ENCODE measurements at places on chromosomes 12 and 14.

- DNase-seq, result no peak
Observed at GRCh38 chr12:103665971-103666370, 78.9 kb downstream of the STAB2 start.

- DNase-seq, result no peak
Observed at GRCh38 chr14:75297411-75298040, 18.9 kb downstream of the FOS start.

GRCh38 chr14:31977001-31977556 is 100.0 kb upstream of the ARHGAP5 start:
- no peak for DNase-seq

- no peak for DNase-seq
Observed at GRCh38 chr12:26614011-26614616, 218.9 kb downstream of the ITPR2 start.

DNA sequence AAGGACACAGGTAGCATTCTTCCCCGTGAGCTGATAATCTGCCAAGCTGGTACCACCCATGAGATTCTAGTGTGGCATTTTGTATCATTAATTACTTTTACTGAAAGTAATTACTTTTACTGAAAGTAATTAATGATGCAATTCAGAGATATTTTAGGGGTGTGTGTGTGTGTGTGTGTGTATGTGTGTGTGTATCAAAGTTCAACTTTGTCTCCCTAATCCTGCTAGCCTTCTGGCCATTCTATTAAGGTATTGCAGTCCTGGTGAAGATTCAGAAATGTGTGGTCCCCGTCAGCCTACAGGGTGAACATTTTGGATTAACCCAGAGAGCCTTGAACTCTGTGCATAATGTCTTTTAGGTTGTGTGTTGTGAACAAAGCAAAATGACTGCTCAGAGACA is 310.8 kb downstream of the ZFP36L1 start:
- DNase-seq, result no peak

DNA sequence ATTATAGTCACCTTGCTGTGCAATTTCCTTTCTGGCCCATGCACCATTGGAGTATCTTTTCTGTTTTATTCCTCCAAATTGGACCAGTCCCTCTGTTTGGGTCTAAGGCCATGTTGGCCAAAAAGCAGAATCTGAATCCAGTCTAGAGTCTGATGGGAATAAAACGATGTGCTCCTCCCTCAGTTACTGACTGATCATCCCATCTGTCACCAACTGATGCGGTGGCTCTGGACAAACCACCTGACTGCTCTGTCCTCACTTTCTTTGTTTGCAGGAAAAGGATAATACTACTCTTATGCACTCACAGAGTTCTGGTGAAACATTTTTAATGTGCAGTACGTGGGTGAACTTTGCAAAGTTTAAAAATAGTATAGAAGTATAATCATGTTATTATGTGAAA is 120.2 kb upstream of the HIF1A start:
- no peak for DNase-seq

DNA sequence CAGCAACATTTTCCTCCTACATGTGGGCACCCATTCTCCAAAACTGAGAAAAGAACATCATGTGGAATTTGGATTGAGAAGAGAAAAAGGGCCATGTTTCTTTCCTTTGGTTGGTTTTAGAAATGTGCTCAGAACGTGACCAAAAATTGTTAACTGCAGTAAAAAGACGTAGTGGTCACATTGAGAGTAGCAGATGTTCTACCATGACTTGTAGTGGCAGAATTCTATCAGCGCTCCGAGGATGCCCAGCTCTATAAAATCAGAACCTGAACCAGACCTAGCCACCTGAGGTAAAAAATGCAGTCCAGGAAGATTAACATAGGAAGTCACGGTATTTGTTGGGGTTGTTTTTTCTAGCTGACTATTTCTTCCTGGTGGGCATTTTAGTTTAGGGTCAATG is 101.8 kb upstream of the TMEM233 start:
- DNase-seq, result no peak

DNA sequence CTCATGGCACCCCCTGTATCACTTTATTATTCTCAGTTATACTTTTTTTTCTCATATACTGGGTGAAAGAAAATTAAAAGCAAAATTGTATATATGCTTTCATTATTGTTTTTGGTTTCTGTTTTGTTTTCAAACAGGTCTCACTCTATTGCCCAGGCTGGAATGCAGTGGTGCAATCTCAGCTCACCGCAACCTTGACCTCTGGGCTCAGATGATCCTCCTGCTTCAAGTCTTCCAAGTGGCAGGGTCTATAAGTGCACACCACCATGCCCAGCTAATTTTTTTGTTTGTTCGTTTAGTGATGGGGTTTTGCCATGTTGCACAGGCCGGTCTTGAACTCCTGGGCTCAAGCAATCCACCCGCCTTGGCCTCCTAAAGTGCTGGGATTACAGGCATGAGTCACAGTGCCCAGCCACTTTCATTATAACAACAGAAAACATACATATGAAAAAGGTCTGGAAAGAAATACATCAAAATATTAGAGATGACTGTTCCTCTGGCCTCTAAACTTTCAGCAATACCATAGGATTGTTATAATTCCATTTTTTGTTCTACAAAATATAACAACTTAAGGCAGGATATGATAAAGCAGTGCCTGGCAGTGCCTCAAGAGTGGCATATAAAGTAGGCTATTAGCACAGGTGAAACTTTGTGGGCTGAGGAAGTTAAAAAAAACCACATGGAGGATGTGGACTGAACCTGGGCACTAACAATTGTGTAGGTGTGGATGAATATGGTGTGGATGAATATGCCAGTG is 5.8 kb upstream of the NTN4 start:
- no peak for DNase-seq

DNA sequence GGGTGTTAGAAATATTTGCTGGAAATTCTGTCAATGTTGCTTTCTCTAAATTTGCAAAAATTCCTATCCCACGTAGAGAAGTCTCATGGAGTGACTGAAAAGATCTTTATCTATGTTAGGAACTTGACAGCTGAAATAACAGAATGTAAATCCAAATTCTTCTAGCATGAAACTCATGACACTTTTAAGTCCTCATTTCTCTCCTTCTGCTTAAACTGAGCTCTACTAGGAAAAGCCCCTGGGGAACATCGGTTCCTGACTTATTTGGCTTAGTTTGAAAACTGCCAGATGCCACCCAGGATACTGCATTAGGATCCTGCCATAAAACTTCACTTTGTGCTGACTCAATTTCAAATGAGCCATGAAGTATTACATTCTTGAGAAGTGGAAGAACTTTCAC is 426.0 kb downstream of the GALC start:
- DNase-seq, result no peak

DNA sequence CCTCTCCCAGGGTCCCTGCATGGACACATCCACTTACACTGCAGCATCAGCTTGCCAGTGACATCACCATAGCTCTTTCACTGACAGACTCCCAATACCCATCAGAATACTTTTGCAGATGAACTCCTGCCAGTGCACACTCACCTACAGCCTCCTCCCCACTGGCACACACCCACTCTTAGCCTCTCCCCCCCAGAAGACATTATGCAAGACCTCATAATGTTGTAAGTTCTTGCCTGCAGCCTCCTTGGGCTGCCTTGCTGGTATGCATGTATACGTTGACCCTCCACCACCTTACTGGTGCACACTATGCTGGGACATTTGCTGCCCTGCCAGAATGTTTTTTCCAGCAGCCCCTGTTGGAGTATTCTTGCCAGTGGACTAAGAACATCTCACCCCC is 324.2 kb downstream of the AEBP2 start:
- DNase-seq, result no peak

DNA sequence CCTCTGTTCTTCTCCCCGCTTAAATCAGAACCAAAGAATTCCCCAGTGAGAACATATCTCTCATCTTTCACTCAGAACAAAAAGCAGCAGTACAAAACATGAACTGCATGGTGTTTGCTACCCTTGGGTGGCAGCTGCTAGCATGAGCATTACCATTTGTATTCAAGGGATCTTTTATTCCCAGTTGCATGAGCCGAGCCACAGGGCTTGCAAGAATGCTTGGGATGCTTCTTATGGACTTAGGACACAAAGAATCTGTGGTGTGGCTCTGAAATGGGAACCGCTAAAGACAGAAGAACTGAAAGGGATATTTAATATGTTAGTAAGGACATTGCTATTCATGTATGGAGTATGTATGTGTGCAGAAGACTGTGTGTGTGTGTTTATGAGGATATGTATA is 190.6 kb downstream of the TMX1 start:
- DNase-seq, result no peak

- no peak for DNase-seq
Observed at GRCh38 chr12:13124656-13125505, 21.4 kb upstream of the GSG1 start.

DNA sequence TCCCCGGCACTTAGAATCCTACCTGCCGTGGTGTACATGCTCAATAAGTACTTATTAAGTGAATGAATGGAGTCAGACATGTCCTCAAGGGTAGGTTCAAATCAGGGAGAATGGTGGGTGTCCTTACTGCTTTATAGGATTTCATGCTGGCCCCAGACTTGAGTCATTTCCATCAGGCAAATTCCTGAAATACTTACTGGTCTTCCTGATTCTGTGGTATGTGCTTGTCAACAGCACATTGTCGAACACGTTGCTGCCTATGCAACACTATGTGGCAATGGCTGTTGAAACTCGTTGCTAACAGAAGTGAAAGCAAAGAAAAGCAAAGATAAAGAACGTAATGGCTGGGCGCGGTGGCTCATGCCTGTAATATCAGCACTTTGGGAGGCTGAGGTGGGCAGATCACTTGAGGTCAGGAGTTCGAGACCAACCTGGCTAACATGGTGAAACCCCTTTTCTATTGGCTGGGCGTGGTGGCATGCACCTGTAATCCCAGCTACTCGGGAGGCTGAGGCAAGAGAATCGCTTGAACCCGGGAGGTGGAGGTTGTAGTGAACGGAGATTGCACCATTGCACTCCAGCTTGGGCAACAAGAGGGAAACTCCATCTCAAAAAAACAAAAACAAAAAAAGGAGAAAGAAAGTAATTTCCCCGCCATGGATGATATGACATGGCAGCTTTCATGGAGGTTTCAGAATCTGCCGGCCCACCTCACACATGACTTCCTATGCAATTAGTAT is 214.9 kb downstream of the ZFP36L1 start:
- DNase-seq, result no peak

- DNase-seq, result no peak
Observed at GRCh38 chr12:12600659-12601058, 11.0 kb upstream of the CREBL2 start.

GRCh38 chr12:69906411-69907216 is 81.6 kb downstream of the MYRFL start:
- no peak for DNase-seq

GRCh38 chr12:4526923-4527546 is 11.7 kb upstream of the RAD51AP1 start:
- DNase-seq, result no peak

- DNase-seq, result no peak
Observed at GRCh38 chr12:121713793-121714192, 1.2 kb downstream of the TMEM120B start.

DNA sequence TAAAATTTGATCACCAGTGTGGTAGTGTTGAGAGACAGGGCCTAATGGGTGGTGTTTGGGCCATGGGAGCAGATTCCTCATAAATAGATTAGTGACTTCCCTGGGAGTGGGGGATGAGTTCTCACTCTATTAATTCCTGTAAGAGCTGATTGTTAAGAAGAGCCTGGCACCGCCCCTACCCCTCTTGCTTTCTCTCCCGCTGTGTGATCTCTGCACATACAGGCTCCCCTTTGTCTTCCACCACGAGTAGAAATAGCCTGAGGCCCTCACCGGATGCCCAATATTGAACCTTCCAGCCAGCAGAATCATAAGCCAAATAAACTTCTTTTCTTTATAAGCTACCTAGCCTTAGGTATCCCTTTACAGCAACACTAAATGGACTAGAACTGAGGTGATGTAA is 31.9 kb upstream of the CAND1 start:
- DNase-seq, result peak; percentile 64

- DNase-seq, result no peak
Observed at GRCh38 chr12:19227880-19228210, 98.3 kb downstream of the PLEKHA5 start.
